ENCODE measurements at places on chromosomes 16 and 17.

DNA sequence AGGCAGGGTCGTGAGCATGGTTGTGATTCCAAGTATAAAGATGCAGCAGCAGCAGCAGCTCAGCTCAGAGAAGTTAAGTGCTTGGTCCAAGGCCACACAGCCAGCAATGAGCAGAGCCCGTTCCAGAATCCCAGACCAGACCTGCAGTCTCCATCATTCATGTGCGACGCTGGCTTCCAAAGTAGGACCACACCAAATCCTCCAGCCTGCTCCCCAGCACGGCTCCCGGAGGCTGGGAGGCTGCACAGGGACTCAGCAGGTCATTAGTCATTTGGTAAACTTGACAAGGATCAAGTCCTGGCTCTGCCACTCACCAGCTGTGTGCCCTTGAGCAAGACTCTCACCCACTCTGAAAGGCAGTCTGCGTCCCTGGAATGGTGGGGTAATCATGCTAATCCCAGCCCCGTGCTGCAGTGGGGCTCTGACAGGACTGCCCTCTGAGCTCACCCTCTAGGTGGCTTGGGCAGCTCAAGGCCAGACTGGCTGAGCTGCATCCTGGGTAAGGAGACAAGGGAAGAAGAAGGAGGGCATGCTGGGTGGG, 95.1 kb upstream of the TMEM132E start:
- no peak for DNase-seq

DNA sequence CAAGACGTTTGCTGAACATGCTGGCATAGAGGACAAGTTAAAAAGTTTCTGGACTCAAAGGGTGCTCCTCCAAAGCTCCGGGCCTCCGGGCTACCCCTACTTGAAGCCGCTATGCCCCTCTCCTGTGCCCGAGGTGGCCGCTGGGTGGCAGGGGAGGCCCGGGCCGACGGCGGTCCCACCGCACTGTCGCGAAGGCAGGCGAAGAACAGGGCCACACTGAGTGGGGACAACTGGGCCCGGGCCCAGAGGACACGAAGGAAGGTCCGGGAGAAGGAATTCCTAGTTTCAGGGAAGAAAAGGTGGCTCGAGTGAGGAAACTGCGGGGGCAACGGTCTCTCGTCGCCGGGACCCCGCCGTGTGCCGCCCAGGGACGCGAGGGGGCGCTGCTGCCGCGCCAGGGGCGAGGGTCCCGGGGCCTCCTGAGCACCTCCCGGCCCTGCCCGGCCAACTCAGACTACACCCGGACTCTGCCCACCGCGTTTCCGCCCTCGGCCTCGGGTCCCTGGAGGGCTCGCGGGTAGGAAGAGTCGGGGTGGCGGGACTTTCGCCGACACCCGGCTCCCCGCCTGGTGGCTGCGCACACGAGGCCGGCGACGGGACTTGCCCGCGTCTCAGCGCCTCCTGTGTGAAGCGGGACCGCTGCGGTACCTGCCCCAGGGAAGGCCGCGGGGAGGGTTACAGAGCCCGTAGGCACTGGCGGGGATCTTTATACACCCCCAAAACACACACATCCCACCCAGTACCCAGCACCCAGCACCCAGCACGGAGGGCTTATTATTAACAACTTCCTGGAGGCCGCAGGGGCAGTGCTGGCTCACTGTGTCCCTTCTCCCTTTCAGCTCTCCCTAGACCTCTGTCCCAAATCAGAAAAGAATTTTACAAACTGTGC, 772 bp upstream of the CHCT1 start:
- peak; percentile 82 for DNase-seq

GRCh38 chr17:31394544-31394943, 3.1 kb downstream of the RAB11FIP4 start:
- peak; percentile 58 for DNase-seq

GRCh38 chr16:70453892-70454221, 538 bp upstream of the FCSK start:
- no peak for DNase-seq

DNA sequence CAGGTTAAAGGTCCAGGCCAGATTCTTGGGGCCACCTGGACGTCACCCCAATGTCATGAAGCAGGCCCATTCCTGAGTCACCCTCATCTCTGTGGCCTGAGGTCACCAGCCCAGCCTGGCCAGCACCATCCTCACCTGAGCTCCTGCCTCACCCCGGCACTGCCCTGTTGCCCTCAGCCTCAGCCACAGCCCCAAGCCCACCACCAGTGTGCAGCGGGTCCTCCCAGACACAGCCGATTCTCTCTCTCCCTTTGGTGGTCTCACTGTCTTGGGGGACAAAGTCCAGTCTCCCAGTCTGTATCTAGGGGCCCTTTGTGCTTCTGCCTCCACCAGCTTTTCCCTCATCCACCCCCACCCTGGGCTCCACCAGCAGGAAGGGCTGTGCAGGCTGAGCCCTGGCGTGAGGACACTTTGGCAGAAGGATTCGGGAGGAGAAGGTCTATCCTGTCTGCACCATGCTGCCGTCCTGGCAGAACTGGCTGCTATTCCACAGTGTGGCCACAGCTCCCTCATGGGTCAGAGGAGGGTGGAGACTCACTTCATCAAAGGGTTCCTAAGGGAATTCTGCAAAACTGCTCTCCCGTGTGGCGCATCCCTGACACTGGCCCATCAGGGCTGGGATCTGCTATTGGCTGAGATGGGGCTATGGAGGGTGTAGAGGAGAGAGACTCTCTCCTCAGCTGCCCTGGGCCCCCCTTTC, 64.3 kb downstream of the PRMT7 start:
- no peak for DNase-seq

DNA sequence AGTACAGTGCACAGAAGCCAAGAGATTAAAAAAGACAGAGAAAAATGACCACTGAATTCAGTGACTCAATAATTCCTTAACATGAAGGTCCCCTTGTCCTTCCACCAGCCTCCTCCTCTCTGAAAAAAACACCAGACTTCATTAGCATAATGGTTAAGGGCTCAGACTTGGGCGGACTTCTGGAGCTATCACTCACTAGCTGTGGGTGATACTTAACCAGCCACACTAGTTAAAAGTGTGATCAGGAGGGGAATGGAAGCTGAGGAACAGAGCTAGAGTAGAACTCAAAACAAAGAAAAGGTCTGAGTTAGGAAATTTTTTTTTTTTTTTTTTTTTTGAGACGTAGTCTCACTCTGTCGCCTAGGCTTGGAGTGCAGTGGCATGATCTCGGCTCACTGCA, 23.2 kb downstream of the ZNF652 start:
- no peak for DNase-seq

DNA sequence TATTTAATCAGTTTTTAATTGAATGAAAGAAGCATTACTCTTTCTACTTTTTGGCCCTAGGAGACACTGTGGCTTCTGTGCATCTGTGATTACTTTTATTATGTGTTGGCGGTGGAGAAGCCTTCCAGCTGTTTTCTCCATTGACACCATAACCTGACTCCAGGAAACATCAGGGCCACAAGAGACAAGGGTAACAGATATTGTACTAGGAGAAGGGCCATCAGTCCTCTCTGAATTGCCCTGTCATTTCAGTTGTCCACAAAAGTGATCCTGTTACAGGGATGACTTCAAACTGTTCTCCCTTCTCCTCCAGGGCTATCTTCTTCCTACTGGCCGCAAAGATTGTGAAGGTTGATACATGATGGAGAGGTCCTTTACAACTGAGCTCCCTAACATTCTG, 14.6 kb downstream of the KRT39 start:
- DNase-seq: no peak

GRCh38 chr17:1577182-1577581, 14.6 kb upstream of the PITPNA start:
- no peak for DNase-seq

- DNase-seq: no peak
Measured at GRCh38 chr17:79808763-79809529, 12.1 kb upstream of the CBX8 start.

DNA sequence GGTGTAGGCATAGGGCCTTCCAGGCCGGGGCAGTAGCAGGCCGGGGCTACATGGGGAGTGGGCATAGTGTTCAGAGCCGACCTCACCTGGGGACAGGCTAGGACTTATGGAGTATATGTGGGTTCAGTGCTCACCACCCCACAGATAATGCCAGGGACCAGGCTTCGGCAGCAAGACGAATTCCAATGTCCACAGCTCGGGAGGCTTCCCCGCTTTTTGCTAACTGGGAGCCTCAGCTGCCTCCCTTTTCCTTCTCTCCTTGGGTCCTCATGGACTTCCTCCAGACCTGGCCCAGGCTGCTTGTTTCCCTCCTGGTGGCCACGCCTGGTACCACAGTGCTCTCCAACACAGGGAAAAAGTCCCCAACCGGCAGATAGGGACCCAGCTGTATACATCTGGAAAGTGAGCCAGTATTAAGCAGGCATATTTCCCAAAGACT, 20.1 kb upstream of the SLC46A1 start:
- DNase-seq: no peak

- DNase-seq: no peak
Measured at GRCh38 chr17:61645920-61646319, 54.9 kb upstream of the NACA2 start.

DNA sequence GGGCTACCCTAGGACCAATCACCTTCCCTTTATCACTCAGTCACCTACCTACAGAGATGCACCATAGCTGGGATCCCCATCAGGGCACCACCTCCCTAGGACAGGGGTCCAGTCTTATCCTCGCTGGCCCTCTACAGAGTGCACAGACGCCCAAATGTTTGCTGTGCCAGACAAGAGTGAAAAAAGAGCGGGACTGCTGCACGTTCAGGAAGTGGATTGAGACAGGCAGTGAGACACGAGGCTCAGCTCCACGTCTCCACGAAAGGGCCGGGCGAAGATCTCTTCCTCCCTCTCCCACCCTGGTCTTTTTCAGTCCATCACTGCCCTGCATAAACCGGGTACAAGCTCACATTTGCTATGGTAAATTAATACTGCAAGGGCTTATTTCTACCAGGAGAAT, 95.5 kb downstream of the ZFHX3 start:
- no peak for DNase-seq

- no peak for DNase-seq
Measured at GRCh38 chr16:81746566-81746965, 32.5 kb upstream of the PLCG2 start.

GRCh38 chr17:55341432-55341831, 76.7 kb downstream of the HLF start:
- DNase-seq: no peak

DNA sequence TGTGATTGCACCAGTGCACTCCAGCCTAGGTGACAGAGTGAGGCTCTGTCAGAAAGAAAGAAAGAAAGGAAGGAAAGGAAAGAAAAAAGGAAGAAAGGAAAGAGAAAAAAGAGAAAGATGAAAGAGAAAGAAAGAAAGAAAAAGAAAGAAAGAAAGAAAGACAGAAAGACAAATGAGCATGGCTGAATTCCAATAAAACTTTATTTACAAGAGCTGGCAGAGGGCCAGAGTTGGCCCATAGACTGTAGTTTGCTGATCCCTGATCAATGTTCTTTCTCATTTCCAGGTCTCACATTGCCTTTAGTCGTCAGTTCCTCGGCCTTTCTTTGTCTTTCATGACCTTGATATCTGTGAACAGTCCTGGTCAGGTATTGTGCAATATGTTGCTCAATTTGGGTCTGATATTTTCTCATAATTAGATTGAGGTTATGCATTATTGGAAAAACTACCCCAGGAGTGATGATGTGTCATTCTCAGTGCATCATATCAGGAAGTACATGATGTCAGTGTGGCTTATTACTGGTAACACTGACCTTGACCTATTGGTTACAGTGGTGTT, 68.5 kb upstream of the MED9 start:
- no peak for DNase-seq

DNA sequence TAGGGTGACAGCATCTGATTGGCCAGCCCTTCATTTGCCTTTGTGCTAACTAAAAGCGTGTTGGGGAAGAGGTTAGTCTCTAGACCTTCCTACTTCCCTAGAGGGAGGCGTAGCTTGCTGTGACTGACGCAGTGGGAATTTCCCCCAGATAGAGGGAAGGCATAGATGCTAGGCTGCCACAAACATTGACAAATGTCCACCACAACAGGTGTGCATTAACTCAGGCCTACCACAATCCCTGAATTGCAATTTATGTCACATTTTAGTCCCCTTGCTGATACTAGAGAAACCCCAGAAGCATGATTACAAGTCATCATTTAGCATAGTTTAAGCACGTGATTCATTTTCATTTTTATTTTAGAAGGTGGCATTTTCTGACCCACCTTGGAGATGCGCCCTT, 76.3 kb upstream of the WSB1 start:
- peak; percentile 27 for DNase-seq

- DNase-seq: peak; percentile 86
Measured at GRCh38 chr17:76014100-76014924, 12.8 kb downstream of the EVPL start.

GRCh38 chr16:85153656-85154091, 41.4 kb upstream of the CIBAR2 start:
- DNase-seq: no peak

DNA sequence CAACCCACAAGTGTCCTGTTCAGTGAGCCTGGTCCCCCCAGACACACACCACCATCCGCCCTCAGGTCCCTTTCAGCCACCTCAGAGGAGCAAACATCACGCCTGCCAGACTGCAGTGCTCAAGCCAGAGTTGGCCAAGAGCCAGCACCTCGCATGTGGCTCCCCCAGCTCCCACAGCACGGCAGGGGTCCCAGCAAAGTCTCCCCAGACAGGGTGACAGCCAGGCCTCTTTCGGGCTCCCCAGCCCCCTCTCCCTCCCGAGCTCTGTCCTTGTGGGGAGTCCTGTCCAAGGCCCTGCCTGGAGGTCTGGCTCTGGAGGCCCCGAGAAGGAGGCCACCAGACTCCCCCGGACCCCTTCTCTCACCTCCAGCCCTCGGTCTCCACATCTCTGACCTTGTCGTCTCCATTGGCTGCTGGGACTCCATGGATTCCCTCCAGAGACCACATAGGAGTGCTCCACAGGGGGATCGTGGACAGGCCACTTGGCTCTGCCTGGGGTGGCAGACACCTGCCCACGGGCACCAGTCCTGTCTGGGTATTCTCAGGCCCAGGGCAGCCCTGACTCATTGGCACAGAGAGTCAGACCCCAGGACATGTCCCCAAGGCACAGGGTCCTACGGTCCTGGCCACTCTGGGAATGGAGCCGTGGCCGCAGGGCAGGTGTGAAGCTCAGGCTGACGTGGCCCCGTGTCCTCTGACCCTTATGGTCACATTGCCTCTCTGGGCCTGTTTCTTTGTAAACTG, 1.8 kb upstream of the MYADML2 start:
- DNase-seq: no peak

DNA sequence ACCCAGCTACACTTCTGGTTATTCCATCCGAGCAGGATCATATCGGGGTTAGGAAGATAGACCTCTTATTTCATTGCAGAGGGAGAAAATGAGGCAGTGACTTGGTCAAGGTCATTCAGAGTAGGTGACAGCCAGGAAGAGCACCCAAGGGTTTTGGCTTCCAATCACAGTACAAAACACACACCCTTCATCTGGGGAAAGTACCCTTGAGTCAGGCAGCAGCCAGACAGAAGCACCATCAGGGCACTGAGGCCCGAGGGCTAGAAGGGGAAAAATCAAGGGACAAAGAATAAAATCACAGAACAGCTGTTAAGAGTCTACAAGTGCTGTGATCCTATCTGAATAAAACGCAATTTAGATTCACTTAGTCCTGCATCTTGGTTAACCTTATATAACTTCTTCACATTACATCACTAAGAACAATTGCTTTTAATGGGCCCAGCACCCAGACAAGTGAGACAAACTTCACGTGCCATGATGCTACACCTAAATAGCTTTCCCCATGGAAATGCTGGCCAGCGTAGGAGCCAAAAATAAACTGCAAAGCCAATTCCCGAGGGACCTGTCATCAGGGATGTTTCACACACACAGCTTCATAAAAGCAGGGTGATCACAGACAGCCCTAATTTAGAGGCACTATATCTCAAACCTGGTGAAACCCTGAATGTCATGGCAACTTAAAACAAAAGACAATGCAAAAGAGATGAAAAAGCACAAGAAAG, 4.9 kb downstream of the UBE2O start:
- DNase-seq: no peak

GRCh38 chr17:17141279-17141678, 64.9 kb downstream of the PLD6 start:
- DNase-seq: no peak
